ENCODE measurements at places on chromosomes 4 and X.

DNA sequence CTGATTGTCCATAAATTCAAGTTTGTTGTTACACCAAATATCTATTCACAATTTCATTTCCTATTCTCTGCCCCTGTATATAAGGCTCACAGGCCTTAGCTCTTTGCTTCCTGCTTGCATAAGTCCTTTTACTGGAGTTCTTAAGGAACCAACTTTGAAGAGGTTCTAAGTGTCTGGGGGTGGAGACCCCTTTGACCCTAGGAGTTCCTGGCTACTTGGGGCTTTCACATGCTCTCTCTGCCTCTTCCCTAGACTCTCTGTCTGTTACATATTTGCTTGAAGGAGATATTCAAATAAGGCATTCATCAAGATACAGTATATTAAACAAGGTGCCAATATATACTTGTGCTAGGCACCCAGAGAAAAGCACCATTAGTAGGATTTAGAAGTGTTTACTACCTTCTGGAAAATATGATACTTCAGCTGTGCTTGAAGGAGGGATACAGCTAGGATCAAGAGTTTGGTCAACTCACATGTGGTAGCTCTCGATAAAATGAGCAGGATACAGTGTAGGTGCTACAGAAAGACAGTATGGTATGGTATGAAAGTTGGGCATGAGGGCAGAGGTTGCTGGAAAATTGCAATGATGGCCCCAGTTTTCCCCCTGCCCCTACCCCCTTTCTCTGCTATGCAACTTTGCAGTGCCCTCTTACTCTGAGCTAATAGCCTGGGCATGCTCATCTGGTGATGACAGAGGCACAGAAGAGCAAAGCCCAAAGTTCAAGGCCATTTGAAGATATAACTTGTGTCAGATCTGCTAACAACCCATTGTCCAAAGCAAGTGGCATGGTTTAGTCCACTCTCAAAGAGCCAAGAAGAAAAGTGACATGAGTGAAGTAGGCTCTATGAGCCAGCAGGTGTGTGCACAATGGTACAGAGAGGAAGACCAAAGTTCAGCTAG, 107.6 kb upstream of the CPEB2 start:
- no peak for DNase-seq

DNA sequence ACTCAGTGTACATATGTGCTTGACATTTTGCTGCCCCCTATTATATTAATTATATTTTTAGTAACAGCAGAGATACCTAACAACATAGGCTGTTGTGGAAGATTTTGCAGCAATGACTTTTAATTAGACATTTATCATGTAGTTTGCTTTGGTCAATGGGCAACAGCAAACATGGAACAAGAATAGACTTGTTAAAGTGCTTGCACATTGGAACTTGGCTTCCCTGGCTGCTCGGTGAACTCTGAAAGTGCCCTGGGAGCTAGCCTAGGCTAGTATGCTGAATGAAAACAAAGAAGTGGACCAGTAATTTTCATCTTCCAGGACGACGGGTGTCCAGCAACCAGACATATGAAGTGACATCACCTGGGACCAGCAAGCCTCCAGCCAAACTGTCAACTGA, 1157.1 kb downstream of the ARAP2 start:
- no peak for DNase-seq

GRCh38 chrX:15971696-15972095, 117.1 kb upstream of the AP1S2 start:
- DNase-seq: no peak

- no peak for DNase-seq
Measured at GRCh38 chr4:80173841-80174240, 23.5 kb upstream of the PRDM8 start.

- DNase-seq: no peak
Measured at GRCh38 chr4:53777244-53777984, 186.1 kb upstream of the LNX1 start.

GRCh38 chr4:110007217-110007616, 94.5 kb downstream of the EGF start:
- no peak for DNase-seq

GRCh38 chr4:106628586-106629267, 260.1 kb upstream of the GIMD1 start:
- DNase-seq: no peak

DNA sequence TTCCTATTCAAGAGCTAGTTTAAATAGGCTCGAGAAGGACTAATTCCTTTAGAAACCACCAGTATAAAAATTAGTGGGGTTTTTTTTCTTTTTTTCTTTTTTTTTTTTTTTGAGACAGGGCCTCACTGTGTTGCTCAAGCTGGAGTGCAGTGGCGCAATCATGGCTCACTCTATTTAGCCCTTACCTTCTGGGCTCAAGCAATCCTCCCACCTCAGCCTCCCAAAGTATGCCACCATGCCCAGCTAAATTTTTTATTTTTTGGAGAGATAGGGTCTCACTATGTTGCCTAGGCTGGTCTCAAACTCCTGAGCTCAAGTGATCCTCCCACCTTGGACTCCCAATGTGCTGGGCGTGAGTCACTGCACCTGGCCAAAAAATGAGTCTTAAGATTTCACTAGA, 52.8 kb downstream of the APOO start:
- no peak for DNase-seq

DNA sequence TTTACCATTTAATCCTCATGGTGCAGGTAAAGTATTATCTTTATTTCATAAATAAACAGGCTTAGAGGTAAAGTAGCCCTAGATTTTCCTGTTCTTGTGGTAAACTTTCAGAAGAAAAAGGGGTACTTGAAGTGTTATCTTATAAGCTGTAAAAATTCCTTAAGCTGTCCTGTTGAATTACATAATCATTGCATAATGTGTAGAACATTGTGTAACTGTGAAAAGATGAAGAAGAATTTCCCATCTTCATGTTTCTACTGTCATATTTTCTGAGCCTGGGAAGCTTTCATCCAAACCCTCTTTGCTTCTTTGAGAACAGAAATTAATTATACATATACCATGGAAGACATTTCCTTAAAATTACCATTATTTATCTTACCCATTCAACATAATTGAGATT, 90.5 kb downstream of the ELOVL6 start:
- DNase-seq: no peak

DNA sequence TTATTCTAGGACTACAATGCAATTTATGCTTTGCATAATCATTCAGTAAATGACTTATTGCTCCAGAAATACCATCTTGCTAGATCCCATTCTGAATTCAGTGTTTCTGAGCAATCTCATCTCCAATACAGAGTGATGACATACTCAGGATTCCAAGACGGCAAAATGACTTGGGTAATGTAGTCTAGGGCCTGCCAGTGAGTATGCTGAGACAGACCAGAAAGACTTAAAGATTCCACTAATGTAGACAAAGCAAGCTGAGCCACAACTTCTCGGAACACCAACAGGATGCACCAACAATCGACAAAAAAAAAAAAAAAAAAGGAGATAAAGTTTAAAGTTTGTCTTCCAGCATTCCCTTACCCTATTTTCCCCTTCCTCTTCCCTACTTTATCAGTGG, 919 bp upstream of the SEC24B start:
- no peak for DNase-seq

DNA sequence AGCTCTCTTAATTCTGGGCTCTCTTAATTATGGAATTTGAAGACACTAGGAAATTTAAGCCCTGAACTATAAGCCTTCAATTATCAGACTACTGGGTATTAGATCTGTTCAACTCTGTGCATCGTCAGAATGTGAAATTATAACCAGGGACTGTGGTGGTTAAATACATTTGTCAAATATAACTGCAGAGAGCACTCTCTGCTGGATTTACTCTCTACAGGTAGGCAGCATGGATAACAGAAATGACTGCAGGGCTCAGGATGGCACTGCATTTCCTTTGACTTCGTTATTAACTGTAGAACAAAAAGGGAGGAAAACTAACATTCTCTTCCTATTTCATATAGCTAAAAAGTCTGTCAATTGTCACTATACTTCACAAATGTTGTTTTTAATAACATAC, 310.1 kb upstream of the RASGEF1B start:
- DNase-seq: no peak

- no peak for DNase-seq
Measured at GRCh38 chr4:128587382-128587781, 222.1 kb upstream of the JADE1 start.
